ENCODE measurements at places on chromosomes 3 and 15.

- no peak for DNase-seq
These were observed 83.0 kb downstream of the MOBP start for GRCh38 chr3:39550354-39551051.

DNA sequence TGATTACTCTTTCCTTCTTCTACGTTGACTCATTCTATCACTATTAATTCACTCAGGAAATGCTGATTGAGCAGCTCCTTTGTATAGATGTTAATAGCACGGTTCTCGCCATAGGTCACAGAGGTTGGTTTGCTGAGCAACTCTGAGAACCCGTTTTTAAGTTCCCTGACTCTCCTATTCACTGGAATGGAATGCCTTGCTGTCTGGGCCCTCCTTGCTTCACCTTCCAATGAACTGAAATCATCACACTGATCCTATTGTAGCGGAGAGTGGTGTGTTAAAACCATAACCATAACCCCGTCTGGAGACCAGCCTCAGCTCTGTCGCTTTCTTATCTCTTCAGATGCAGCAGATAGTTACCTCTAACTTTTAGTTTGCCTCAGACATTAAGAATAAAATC lies 323.6 kb downstream of the GABRB3 start:
- no peak for DNase-seq

DNA sequence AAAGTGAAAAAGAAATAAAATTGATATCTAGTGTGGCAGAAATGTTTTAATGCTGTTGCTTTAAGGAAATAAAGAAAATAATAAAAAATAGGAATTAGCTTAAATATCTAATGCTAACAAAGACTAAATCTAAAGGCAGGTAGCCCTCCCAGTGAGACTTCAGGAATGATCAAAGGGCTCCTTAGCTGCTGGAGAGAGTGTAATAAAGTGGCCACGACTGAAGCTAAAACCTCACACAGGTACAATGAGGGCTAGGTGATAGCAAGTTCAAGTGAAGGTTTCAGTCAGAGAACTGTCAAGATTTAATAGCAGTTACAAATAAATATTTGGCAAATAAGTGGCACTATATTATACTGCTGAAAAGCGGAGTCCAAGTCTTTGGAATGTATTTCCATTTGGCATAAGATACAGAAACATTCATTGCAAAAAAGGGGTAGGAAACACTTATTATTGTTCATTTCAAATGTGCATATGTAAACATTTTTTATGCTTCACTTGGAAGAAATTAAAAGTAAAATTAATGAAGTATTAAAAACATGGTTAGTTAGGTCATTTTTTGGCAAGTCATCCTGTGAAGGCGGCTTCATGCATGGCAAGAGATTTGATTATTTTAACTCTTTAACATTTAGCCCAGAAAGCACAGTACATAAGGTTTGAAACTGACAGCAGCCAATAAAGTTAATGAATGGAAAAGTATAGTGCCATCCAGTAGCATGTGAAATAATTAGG lies 168.2 kb downstream of the ECT2 start:
- no peak for DNase-seq

DNA sequence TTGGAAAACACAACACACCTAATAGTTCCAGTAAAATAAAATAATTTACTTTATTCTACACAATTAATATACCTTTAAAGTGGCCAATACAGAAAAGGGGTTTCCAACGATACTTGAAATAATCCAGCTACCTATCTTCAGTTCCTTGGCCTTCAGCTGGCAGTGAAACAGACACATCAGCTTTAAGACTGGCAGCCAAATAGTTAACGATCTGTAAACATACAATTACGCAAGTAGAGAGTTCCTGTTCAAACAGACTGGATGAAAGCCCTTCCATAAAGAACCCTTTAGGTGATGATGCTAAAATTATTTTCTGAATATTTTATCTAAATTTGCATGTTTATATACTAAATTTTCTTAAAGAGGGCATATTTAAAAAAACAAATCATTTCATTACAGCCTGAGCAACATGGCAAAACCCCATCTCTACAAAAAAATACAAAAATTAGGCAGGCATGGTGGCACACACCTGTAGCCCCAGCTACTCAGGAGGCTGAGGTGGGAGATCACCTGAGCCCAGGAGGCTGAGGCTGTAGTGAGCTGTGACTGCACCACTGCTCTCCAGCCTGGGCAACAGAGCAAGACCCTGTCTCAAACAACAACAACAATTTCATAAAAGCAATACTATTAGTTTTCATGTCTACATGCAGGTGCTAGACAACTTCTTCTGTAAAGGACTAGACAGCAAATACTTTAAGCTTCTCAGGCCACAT lies 12.9 kb downstream of the DYNC1LI1 start:
- DNase-seq, result no peak

- no peak for DNase-seq
These were observed 90.1 kb upstream of the BHLHE40 start for GRCh38 chr3:4888913-4889846.

DNA sequence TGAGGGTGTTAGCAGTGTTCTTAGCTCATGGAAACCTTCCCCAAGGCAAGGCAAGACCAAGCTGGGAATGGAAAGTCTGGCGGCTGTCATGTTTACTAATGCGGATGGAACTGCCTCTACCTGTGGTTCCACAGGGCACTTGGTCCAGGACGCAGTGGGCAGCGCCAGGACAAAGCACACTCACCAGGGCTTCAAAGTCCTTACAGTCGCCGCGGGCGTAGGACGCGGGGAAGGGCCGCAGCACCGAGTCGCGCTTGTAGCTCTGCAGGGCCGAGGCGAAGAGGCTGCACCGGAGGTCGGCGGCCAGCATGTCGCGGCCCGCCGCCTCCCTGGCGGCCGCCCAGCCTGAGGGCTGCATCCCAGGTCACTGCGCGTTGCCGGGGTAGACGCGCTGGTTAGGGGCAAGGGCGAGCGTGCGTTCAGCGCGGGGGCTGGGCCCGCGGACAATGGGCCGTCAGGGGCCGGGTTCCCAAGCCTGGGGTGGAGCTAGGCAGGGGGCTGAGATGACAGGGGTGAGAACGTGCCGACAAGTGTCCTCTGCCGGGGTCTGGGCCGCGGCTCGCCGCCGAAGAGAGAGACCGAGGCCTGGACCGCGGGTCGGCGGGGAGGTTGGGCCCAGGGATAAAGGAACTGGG lies 497 bp downstream of the PARP16 start:
- DNase-seq, result peak; percentile 27

DNA sequence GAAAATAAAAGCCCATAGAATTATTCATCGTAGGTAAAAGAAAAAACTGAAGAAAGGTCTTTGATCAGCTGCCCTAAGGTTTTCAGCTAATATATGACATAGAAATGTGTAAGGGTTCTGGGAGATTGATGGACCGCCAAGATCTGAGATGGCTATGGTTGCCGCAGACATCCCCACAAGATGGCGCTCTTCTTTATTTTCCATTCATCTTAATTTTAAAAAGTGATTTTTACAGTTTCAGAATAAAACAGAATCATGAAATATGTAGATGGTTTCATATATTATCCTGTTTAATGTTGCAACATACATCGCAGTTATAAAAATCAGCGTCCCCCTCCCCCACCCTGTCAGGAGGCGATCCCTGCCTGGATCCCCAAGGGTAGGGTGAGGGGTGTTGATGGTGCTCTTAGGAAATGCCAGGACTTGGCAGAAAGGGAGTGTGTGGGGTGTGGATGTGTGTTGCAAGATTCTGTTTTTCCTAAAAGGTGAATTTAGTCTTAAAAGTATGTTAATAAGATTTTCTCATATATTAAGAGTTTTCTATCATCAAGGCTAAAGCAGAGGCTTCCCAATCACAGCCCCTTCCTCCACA lies 68.8 kb downstream of the ANXA2 start:
- DNase-seq, result peak; percentile 18

- DNase-seq, result no peak
These were observed 41.6 kb downstream of the ANO10 start for GRCh38 chr3:43580181-43580580.

DNA sequence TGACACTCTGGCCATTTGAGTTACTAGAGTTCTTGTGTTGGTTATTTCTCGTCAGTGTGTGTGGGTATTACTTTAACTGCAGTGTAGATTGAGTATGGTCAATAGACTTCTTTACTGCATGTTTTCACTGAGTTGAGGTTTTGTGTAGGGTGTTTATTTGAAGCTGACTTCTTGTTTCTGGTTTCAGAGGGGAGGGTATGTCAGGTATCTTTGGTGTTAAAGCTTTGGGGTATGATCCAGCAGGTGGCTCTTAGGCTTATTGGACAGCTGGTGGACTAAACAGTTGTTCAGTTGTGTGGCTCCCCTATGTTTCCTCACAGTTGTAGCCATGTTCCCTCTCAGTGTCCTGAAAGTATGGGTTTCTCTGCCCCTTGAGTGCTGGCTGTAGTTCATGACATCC lies 72.0 kb downstream of the AKAP13 start:
- no peak for DNase-seq

DNA sequence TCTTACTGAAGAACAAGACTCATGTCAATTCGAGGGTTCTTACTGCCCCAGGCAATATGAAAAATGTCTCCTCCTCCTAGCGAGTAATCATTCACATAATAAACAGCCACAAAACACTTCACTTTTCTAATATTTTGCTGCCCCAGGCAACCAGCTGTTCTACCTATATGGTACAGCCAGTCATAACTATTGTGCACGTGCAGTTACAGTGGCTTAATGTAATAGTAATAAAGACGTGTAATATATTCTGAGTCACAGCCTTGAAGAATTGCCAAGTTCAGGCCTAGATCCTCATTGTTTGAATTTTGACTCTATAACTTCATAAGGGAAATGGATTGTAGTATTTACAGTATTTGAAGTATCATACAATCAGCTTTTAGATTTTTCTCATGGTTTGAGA lies 1250.0 kb upstream of the GBE1 start:
- DNase-seq, result no peak

DNA sequence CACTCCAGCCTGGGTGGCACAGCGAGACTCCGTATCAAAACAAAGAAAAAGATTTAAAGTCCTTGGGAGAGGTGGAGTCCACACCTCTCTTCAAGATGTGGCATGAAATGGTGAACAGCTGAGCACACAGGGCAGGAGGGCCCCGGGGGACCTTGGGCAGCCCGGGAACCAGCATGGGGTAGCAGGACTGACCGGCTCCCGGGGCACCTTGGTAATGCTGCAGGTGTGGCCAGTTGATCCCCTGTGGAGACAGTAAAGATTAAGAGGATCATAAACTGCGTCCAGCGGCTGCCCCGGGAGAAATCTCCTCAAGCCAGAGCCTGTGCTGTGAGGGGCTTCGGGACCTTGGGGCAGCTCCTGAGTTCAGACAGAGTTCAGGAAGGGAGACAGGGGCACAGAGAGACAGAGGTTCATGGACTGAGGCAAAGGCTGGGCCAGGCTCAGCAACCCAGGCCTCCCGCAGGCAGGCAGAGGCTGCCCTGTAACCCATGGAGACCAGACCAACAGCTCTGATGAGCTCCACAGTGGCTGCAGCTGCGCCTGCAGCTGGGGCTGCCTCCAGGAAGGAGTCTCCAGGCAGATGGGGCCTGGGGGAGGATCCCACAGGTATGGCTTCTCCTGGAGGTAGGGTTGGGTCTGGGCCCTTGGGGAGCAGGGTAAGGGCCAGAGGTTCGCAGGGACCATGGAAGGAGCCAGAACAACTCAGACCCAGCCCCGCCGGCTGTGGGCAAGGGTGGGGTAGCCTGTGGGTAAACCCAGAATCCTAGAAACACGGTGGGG lies at the start of gene NR2E3:
Gene NR2E3, plus strand, starts transcription at position 299 of the 780 bp plus-strand sequence. Its CDS starts 190 bp downstream, at position 489.
- no peak for DNase-seq

DNA sequence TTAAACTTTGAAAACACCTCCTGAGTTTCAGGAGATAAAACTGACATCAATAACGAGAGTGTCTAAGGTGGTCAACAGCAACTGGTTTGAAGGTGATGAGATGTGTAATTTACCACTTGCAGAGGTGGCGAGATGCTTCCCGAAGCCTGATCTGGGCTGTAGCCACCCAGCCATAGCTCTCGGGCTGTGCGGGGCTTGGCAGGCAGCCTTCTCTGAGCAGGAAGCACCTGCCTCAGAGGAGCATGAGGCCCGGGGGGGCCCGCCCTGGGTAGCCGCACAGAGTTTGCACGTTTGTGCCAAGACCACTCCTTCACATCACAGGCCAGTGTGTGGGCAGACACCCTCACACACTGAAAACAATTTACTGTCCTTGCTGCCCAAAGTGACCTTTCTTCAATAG lies 220.3 kb downstream of the CACNA2D3 start:
- no peak for DNase-seq

DNA sequence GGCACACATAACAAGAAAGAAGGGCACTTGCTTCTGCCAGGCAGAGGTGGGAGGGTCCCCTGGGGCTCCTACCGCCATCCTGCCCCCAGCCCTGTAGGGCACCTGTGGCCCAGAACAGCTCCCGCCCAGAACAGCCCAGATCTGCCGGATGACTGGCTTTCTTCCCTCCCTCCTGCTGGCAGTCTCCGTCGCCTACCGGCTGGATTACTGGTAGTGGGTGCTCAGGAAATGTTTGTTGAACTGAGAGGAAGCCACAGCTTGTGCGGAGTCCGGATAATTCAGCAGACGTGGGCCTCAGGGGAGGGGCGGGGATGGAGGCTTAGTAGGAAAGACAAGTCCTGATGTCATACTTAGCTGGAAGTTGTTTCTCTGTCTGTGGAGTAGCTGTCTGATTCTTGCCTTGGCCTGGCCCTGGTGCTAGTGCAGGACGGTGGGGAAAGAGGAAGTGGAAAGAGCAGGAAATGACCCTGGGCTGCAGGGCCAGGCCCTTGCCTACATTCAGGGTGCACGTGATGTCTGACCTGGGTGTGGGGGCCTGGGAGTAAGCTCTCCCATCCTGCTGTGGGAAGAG lies 6.7 kb downstream of the CCDC9B start:
- DNase-seq, result peak; percentile 41

DNA sequence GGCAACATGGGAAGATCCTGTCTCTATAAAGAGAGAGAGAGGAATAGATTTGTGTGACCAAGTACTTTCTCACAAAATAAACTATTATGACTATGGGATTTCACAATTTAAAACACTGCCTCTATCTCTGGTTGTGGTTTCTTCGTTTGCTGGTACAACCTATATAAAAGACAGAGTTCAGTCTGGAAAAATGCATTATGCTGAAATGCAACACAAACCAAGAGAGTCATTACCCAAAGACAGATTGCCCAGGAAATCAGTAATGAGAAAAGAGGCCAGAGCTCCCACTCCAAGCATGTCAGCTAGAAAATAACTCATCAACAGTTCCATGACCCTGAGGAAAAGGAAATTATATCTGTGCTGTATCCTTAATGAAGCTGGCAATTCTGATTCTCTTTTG lies 23.2 kb downstream of the GPR176 start:
- no peak for DNase-seq

DNA sequence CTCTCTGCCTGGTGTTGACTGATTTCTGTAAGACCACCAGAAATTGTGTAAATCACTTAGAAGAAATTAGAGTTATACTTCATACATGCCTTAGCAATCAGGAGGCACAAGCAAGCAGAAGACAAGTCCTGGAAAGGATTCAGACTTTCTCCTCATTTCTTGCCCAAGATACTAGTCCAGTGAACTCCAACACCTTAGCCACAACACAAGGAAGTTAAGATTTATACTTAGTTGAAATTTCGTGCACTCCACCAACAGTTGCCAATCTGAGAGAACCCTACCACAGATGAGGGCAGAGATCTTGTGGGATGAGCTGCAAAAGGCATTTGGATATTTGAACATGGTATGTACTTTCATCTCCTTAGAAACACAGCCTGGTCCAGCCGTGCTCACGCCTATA lies 2.3 kb downstream of the P3H2 start:
- no peak for DNase-seq

- no peak for DNase-seq
These were observed 174.1 kb downstream of the KLHL25 start for GRCh38 chr15:85620690-85621049.
